ENCODE measurements at places on chromosomes 5 and 9.
A peak's percentile ranks its signal among the peaks of the same experiment; 100 is the strongest.

DNA sequence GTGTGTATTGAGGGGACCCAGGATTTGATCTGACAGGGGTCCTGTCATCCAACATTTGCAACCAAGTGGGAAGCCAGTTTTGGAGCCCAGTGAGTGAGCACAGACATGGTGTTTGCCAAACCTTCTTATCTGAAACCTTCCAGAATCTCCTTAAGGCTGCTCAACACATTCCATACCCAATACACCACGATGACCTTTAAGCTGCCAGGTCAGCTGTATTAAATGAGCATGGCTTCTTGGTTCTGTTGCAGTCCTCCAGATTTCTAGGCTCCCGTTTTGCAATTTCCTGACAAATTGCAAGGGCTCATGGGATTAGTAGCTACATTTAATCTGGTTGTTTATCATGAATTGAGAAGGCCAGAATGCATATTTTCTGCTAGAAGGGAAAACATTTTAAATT lies 124.2 kb upstream of the ATP10B start:
- DNase-seq, result no peak

DNA sequence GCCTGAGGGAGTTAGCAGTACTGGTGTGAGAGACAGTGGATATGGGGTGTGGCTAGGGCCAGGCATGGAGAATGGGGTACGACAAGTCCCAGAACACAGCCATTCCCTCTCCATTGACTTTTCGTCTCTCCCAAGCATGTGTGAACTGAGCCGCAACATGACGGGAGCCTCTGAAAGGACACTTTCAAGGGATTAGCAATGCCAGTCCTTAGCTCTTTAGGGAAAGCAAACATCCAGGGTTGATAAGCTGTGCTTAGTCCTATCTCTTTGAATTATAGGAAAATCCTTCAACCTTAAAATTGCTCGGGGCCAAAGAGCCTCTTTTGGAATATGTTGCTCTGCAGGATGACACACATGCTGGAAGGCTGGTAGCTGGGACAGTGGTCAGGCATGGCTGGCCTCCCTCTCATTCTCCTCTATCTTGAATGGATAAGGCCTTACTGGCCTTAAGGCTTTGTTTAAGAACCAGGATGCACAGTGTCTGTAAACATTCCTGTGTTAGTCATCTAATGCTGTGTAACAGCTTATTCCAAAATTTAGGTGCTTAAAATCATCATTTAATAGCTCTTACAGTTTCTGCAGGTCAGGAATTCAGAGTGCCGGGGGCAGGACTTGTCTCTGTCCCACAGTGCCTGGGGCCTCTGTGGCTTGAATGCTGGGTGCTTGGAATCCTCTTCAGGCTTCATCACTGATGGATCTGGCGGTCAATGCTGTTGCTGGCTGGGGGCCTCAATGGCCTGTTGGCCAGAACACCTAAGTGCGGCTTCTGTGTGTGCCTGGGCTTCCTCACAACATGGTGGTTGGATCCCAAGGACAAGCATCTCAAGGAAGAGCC lies 95.3 kb downstream of the PTTG1 start:
- DNase-seq, result no peak

DNA sequence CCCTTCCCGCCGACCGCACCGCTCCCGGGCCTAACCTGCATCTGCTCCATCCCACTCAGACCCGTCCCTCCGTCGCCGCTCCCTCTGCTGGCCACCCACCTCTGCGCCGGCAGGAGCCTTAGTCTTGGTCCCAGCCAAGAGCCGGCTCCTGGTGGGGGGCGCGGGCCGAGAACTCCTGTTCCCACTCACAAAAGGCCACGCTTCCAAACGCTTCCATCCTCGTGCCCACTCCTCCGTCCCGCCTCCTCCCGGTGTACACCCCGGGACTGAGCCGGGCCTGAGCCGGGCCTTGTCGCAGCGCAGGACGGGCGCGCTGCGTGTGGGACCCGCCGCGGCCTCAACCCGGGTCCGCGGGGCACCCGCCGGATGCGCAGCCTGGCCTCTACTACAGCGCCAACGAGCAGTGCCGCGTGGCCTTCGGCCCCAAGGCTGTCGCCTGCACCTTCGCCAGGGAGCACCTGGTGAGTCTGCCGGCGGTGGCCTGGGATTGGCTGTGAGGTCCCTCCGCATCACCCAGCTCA lies 7.5 kb downstream of the ADAMTS13 start:
- peak; percentile 14 for DNase-seq

- no peak for DNase-seq
Measured at GRCh38 chr9:92276331-92277032, 17.0 kb downstream of the IARS1 start.

DNA sequence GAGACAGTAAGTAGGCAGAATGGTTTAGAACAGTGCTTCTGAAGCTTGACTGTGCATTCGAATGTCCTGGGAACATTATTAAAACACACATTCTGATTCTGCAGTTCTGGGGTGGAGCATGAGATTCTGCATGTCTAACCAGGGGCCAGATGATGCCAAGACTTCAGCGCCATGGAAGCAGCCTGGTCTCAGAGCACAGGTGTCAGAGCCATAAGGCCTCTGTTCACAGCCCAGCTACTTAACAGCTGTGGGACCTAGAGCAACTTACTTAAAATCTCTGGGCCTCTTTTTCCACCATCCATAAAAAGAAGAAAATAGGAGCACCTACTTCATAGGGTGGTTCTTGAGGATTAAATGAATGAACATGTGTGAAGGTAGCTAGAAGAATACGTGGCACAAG lies 84.0 kb downstream of the GNAQ start:
- no peak for DNase-seq

DNA sequence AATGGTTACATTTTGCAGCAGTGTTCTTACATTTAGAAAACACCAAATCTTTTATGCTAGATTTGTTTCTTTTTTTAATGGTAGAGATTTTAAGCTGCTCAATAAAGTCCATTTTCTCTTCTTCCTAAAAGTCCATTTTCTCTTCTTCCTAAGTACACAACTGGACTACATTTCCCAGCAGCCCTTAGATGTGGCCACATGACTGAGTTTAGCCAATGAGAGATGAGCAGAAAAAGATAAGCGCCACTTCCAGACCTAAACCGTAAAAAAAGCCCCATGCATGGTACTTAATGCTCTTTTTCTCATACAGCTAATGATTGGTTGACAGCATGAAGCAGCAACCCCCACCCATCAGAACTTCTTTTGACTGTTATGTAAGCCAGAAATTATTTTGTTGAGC lies 206.7 kb downstream of the FAM114A2 start:
- DNase-seq, result no peak

DNA sequence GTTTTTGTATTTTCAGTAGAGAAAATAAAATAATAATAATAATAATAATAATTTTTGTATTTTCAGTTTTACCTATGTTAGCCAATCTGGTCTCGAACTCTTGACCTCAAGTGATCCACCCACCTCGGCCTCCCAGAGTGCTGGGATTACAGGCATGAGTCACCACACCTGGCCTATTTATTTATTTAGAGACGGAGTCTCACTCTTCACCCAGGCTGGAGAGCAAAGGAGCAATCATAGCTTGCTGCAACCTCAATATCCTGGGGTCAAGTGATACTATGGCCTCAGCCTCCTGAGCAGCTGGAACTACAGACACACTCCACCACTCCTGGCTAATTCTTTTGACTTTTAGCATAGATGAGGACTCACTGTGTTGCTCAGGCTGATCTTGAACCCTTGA lies 167.5 kb downstream of the TLE1 start:
- no peak for DNase-seq

- no peak for DNase-seq
Measured at GRCh38 chr5:14426521-14426920, 155.1 kb upstream of the OTULINL start.

DNA sequence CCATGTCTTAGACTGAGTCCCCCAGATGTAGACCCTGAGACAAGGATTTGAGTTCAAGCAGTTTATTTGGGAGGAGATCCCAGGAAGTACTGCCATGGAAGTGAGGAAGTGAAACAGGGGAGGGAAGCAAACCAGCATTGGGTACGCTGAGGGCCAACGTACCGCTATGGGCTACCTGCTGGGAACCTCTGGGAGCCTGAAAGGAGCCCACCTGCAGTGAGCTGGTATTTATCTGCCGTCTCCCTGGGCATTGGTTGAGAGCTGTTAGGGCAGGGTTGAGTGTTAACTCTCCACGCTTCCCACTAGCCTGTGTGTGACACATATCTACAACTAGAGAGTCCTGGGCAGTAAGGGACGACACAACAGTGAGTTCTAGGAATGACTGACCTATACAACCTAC lies 131.6 kb upstream of the SLC24A2 start:
- DNase-seq, result no peak

- no peak for DNase-seq
Measured at GRCh38 chr5:61969347-61969746, 336.7 kb upstream of the KIF2A start.

DNA sequence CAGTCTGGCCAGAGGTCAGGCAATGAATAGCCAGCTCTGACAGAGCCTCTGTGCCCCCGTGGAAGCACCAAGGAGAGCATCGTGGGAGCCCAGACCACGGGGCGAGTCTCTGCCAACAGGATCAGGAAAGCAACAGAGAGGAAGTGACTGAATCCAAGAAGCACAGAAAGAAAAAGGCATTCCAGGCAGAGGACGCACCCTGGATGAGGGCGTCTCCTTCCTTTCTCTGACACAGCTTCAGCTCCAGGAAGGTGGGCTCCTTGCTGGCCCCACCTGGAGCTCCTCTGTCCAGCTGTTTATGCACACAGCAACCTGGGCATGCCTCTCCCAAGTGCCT lies 16.6 kb downstream of the HK3 start:
- DNase-seq, result no peak

- DNase-seq, result no peak
Measured at GRCh38 chr5:59380350-59380951, 513.1 kb downstream of the PDE4D start.

GRCh38 chr5:126981701-126982100 lies 48.7 kb downstream of the MARCHF3 start:
- no peak for DNase-seq

DNA sequence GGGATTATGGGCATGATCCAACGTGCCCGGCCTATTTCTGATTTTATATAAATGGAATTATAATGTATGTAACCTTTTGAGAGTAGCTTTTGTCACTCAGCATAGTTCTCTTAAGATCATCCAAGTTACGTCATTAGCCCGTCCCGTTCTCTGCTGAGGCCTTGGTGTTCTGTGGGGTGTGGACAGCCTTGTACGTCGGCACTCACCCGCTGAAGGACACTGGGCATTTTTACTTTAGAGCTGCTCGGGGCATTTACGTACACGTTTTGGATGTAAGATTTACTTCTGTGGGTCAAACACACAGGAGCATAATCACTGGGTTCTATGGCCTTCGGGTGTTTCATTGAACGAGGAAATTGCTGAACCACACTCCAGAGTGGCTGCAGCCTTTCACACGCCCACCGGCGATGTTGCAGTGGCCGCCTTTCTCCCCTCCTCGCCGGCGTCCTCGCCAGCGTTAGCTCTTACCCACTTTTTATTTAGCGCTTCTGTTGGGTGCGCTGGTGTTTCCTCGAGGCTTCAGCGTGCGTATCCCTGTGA lies 101.8 kb downstream of the EHMT1 start:
- no peak for DNase-seq

DNA sequence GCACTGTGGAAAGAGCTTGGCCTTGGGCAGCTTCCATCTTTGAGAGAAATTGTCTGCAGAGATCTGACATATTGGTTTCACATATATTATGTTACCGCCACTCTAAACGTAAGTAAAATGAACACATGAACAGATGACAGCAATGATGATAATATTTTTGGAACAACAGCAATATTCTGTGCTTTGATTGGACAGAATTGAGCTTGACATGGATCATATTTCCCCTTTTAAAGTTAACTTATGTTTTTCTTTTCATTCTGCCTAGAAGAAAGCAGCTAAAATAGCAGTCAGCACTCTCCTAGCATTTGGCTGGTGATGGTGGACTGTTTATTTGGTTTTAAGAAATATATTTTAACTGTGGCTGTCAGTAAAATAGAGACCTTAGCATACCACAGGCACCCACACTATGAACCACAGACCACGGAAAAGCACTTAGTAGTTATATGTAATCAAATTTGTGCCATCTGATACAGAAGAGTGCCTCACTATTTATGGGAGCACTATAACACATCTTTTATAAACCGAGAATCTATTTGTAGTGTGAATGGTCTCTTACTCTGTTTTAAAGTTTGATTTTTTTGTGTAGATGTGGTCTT lies 1.8 kb upstream of the CFAP95 start:
- DNase-seq, result no peak

DNA sequence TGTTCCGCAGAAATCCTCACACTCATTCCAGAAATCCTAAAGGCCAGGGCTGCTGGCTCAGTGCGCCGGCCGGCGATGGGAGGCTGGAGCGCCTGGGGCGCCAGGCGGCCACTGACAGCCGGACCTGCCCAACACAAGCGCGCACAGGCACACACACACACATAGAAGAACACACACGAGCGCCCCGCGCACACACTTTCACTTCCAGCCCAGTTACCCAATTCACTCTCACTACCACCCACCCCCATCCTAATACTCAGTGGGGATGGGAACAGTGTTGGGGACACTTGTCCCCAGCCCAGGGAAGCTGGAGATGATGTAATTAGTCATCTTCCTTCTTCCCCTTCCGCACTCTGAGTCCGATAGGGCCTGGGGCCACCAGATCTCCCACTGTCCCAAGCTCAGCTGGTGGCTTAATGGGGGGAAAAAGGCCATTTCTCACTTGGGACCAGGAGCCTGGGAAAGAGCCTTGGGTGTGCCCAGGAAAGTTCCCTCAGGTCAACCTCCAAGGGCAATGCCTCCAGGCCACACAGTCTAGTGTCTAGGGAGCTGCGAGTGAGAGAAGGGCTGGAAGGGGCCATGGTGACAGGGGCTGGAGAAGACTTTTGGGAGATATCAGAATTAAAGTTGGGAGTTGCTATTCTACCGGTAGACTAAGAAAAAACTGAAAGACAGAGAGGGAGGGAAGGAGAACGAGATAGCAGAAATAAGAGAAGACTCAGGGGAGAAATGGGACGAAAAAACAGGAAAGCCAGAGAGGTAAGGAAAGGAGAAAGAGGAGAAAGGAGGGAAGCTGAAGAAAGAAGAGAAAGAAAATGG lies 1.7 kb downstream of the EBF1 start:
- no peak for DNase-seq

DNA sequence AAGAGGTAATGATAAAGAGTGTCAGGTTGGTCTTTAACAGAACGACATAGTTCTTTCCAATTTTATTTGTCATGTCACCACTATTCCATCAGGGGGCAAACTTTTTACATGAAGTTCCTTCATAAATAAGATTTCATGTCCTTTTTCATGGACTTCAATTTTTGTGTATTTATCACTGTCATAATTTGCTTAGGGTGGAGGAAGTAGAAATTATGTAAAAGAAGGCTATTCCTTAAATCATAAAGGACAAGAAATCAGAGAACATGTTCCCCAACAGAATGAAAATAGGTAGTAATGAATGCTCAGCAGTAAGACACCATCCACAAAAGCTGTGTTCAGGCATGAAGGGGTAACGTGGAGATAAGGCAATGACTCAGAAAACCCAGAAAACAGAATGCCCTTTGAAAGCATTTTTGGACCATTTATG lies 72.7 kb downstream of the ZFAND5 start:
- no peak for DNase-seq

- DNase-seq, result no peak
Measured at GRCh38 chr5:171893290-171893886, 107.8 kb downstream of the SMIM23 start.

- no peak for DNase-seq
Measured at GRCh38 chr5:111720333-111720890, 36.6 kb downstream of the NREP start.

- no peak for DNase-seq
Measured at GRCh38 chr5:83957188-83957587, 236.5 kb upstream of the HAPLN1 start.

All from activated naive CD4-positive, alpha-beta T cell treated with Interleukin-2 at 50 U/mL for 16 hours (primary cell).